ENCODE measurements at places on chromosomes 3 and 15. TPM values are rescaled to one million over a fixed set of nuclear protein-coding genes. Genes with fewer than 3 reads are reported as not detected.
A peak's percentile ranks its signal among the peaks of the same experiment; 100 is the strongest.

FSTL1 gene
- total RNA-seq, result 1,301 TPM

DNA sequence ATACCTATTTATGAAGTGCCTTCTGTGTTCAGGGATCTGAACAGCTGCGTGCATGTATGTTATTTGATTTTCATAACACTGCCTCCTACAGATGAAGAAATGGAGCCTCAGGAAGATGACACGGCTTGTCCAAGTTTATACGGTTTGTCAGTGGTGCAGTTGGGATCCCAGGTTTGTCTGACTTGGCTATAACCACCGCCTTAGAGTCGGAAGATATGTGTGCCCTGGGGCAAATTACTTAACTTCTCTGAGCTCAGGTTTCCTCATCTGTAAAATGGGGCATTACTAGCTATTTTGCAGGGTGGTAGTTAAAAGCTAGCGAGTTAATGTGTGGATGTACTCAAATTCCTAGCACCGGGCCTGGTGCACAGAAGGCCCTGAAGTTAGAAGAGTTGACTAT is 54.1 kb upstream of the ANP32A start:
- no peak for DNase-seq

DNA sequence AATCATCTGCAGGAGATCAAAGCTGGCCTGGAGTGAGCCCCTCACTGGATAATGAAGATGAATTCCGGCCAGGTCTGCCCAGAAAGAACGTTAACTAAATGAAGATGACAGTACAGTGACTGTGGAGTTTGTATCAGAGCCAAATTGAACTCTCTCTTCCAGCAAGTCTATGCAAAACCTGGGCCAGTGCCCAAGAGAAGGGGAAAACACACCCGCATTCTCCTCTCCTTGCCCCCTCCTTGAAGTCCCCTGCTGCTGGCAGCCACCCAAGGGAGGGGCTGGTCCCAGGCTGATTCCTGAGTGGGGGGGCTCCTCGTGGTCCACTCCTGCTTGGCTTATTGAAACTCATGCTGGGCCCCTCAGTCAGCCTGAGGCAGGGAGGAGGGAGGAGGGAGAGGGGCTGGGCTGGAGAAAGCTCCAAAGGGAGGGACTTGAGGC is 155.7 kb downstream of the RAB11A start:
- no peak for DNase-seq

DNA sequence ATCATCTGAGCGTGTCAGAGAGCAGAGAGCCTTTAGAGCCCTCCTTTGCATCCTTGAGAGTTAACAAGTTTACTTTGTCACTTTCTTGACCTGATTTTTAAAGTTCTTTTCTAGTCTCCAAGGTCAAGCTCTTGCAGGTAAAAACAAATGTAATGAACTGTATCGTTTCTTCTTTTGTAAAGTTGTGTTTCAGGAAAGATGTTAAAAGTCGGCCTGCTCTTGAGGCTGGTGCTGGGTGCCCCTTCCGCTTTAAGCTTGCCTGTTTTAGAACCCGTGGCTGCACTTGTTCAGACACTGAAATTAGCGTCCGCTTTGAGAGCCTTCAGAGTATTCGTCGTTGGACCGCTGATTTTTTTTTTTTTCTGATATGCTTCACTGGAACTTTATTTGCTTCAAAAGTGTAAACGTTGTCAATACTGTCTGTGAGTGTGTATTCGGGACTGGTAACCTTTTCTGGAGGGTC is 52.6 kb upstream of the ULK4 start:
- peak; percentile 53 for DNase-seq

GRCh38 chr3:186270701-186271100 is 91.3 kb downstream of the DGKG start:
- DNase-seq, result no peak

- DNase-seq, result no peak
Measured at GRCh38 chr15:35605764-35606449, 59.9 kb upstream of the DPH6 start.

- DNase-seq, result no peak
Measured at GRCh38 chr3:151226088-151226563, 23.1 kb upstream of the GPR171 start.

PLA2G4E gene
- not detected for total RNA-seq

GRCh38 chr3:60549863-60550262 is 701.4 kb downstream of the FHIT start:
- DNase-seq, result no peak

- no peak for DNase-seq
Measured at GRCh38 chr15:95975212-95975611, 355.3 kb upstream of the NR2F2 start.

GRCh38 chr15:59838900-59839299 is 149.8 kb upstream of the BNIP2 start:
- no peak for DNase-seq

DNA sequence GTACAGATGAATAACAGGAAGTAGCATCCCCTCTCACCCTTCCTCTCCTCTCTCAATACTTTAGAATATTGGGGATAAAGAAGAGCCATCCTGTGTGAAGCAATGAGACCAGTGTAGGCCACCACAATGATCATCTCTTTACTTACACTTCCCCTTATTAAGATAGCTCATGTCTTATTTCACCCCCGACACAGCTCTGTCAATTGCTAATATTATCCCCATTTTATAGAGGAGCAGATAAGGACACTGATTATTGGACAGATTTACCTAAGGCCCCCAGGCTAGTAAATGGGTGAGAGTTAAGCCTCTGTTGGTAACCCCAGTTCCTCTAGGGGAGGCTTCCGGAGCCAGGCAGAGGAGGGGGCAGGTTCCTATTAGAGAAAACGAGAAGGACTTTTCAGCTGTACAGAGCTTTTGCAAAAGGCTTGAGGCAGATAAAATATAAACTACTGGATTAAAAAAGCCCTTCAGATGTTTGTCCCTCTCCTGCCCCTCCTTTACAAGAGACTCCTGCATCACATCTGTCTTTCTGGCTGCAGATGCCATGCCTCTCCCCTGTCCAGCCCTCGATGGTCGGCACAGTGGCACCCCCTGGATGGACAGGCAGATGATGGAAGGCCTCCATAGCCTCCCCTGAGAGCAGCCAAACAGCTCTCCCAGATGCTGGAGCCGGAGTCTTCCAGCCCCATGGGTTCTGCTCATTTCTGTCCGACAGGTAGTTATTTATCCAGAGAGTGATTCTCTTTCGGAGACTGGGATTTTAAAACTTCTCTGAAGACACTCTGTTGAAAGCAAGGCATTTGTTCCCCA is 49.4 kb upstream of the LCTL start:
- no peak for DNase-seq

GRCh38 chr15:52294881-52295420 is 653 bp downstream of the MYO5C start:
- DNase-seq, result no peak

GRCh38 chr3:119738741-119739140 is 35.9 kb downstream of the CFAP91 start:
- no peak for DNase-seq

- no peak for DNase-seq
Measured at GRCh38 chr3:111702996-111703985, 108.1 kb upstream of the ZBED2 start.

SST gene
- not detected for total RNA-seq

DNA sequence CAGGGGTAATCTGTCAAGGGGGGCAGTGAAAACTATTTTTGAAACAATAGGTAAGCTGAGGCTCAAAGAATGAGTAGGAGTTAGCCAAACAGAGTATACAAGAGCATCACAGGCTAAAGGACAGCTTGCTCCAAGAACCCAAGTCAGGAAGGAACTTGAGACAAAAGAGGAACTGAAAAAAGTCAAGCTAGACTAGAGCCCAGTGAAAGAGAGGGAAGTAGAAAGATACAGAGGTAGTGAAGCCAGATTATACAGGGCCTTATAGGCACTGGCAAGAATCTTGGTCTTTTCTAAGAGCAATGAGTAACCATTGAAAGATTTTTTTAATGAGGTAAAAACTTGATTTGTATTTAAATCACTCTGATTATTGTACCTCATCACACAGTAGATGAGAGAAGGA is 69.9 kb downstream of the FILIP1L start:
- DNase-seq, result no peak

- DNase-seq, result no peak
Measured at GRCh38 chr3:27680517-27681246, 41.4 kb downstream of the EOMES start.

- no peak for DNase-seq
Measured at GRCh38 chr15:51405693-51406523, 64.5 kb downstream of the GLDN start.

- no peak for DNase-seq
Measured at GRCh38 chr3:183275418-183275817, 22.4 kb downstream of the B3GNT5 start.
